ENCODE measurements at places on chromosomes 5 and 9.

DNA sequence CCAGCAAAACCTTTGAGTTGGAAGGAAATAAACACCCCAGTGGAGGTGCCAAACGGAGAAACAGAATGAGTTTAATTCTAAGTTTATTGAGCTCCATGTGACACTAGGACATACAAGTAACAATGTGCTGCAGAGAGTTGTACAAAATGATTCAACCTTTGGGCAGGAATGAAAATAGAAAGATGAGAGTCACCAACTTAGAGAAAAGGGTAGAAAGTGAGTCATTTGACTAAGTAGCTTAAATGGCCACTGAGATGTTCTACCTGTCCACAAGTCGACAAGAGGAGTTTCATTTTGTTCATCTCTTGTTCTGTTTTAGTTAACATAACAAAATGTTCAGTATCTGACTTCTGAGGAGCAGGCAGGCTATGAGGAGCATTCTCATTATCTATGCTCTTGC is 284.7 kb downstream of the NR2F1-AS1 start:
- DNase-seq, result no peak

- DNase-seq, result no peak
Measured at GRCh38 chr9:135921749-135922310, 14.5 kb upstream of the CAMSAP1 start.

DNA sequence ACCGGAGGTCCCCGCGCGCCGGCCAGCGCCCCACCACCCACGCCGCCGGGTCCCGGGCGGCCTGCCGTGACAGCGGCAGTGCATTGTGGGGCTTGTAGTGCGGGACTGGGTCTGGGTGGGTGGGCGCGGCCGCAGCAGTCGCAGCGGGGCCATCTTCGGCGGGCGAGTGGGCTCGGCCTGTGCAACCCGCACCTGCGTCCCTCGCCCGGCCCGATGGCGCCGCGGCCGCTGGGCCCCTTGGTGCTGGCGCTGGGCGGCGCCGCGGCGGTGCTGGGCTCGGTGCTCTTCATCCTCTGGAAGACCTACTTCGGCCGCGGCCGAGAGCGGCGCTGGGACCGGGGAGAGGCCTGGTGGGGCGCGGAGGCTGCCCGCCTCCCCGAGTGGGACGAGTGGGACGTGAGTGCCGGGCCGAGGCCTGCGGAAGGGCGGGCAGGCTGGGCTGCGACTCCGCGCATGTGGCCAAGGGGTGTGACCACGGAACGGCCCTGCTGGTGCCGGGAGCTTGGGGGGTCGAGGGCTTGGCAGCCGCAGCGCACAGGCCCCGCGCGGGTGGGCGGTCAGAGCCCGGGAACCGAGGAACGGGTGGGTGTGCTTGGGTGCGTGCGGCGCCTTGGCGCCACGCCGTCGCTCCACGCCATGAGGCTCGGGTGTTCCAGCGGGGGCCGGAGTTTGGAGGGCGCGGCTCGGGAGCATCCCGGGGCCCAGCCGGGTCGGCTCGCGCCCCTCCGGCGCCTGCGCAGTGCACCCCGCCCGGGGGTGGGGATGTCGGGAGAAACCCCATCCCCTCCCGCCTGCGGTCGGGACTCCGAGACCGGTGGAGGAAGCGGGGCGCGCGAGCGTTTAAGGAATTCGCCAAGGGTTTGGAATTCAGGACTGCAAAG is at the start of gene ARL10:
Gene ARL10, plus strand, starts transcription at position 137 of the 881 bp plus-strand sequence. Its CDS starts 77 bp downstream, at position 214.
- no peak for DNase-seq

- no peak for DNase-seq
Measured at GRCh38 chr9:16386007-16386826, 484.3 kb downstream of the BNC2 start.

- no peak for DNase-seq
Measured at GRCh38 chr5:1008451-1009358, at the start of gene NKD2. Gene NKD2 (plus strand): TSS chr5:1008802. CDS start chr5:1009058, 256 bp downstream.

DNA sequence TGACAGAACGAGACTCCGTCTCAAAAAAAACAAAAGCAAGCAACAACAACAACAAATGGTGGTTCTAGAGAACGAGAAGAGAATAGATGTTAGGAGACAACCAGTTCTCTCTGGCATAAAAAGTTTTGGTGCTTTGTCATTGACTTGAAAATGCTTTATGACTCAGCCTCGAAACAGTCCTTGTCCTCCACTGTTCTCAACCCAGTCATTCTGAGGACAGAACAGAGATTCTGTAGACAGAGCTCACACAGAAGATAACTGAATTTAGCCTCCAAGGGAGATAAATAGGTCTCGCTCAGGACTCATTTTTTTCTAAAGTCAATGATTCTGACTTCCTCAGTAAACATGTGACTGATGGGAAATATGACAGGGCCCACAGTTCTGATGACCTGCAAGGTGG is 76.0 kb upstream of the FSTL4 start:
- DNase-seq, result no peak
